HCEC 1CT (cell line): ENCODE measurements at places on chromosomes 2 and 18.

GRCh38 chr18:62878305-62878704 lies 163.0 kb downstream of the PHLPP1 start:
- DNase-seq, result no peak

DNA sequence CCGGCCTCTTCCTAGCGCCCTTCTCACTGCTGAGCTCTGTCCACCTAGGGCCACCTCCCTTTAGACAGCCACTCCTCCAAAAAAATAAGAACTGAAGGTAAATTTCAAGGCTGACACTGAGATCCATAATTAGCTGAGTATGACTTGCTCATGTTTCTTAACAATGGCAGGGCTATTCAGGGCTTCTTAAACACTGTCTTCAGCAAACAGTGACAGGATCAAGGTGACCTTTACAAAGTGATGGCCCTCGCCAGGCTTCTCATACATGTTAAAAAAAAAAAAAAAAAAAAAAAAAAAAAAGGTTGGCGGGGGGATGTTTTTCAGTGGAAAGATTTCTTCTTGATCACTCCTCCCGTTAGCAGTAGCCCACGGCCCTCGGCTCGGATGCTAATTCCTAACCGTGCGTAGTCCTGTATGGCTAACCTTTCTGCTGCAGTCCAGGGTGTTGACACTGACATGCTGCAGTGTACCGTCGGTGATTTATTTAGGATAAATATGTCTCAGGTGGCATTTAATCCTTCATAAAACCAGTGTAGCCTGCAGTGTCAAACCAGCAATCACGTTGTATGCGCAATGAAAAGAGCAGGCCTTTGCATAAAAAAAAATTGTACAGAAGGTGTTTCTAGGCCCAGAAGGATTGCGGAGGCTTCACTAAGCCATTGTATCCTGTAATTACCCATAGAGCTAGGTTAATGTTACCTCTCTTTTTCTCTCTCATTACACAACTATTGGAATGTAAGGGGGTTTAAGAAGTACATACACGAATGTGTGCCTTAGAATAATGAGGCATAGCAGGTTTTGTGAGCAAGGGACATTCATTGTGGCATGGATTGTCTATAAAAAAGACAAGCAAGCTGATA lies 142.7 kb downstream of the PTGR3 start:
- no peak for DNase-seq

- no peak for DNase-seq
Observed at GRCh38 chr2:11416931-11417330, 49.0 kb downstream of the E2F6 start.

- no peak for DNase-seq
Observed at GRCh38 chr2:127193967-127194280, 26.2 kb downstream of the CYP27C1 start.

DNA sequence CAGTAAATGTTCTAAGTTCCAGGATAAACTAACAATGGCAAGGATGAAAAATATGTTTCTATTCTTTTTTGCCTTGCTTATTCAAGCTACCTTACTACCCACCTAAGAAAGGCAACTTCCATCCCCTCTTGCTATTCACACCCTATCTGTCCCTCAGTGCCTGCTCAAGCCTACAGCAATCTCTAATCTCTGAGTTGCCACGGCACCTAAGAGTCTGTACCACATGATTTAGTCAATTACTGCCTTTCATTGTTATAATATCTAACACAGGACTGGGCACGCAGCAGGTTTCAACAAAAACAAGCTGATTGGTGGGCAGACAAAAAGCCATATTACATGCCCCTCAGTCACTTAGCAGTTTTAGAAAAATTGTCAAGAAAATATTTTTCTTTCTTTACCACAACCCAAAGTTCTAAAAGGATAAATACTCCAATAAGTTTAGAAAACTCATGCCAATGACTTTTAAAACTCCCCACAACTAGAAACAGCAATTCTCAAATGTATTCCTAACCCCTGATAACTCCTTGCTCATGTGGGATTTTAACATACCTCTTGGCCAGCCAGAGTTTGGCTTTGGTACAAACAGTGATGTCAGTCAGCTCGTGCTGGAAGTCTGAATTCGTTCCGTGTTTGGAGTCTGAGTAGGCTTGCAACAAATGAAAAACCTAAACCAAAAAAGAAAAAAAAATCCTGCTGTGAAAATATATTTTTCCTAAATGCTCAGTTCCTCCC lies 117.3 kb upstream of the ZFP36L2 start:
- DNase-seq, result peak; percentile 67

- no peak for DNase-seq
Observed at GRCh38 chr18:12092398-12093229, 1.0 kb upstream of the ANKRD62 start.

- no peak for DNase-seq
Observed at GRCh38 chr2:210363261-210363660, 48.3 kb upstream of the MYL1 start.

- DNase-seq, result peak; percentile 20
Observed at GRCh38 chr2:189252991-189253675, 73.6 kb upstream of the COL5A2 start.

DNA sequence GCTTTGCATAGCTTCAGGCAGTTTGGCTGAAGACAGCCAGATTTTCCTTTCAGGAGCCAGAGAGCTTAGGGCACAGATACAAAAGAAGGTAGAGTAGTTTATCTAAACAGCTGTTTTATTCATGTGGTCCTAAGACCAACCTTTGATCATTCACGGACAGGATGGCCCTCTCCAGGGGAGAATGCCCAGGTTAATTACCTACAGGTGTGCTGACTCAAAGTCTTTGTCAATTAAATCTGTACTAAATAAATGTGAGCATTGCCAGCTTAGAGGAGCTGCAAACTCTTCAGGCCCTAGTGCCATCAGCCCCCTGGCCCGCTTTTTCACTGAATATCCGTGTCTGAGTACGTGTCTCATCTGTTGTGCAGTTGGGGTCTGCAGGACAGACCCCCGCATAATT lies 554.7 kb downstream of the NUP35 start:
- DNase-seq, result no peak

DNA sequence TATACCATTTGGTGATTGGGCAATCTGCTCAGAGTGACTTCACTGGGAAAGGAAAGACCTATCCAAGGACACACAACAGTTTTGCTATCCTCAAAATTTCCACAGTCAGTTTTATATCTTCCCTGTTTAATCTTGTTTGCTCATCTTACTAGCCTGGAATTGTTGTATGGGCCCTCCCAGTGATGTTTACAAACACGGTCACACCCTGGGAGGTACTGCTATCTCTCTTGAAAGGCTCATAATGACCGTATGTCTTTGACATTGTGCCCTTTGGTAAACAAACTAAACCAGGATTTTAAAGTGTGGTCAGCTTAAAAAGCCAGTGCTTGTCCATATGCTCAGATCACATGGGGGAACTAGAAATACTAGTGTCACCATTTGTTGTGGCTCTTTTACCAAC lies 277.0 kb downstream of the CDH2 start:
- no peak for DNase-seq

- no peak for DNase-seq
Observed at GRCh38 chr18:51647942-51648341, 450.5 kb upstream of the MEX3C start.

GRCh38 chr2:183088061-183088460 lies 9.5 kb downstream of the DUSP19 start:
- DNase-seq, result no peak

- no peak for DNase-seq
Observed at GRCh38 chr2:188984065-188984491, 9.9 kb downstream of the COL3A1 start.

DNA sequence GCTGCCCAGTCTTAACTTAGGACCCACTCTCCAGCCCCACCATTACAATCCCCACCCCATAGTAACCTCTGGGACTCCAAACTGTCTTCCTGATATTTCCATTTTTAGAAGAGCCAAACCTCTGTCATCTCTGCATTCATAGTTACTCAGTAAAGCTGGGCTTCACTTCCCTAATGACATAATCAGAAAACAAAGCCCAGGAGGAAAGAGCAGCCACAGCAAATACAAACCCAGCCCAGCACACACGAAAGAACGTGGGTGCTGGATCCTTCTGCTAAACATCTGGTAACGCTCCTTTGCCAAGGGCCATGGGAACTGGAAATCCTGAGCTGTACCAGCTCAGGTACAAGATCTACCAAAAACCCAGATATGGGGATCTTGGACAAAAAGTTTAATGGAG lies 36.8 kb upstream of the RIOK3 start:
- no peak for DNase-seq

DNA sequence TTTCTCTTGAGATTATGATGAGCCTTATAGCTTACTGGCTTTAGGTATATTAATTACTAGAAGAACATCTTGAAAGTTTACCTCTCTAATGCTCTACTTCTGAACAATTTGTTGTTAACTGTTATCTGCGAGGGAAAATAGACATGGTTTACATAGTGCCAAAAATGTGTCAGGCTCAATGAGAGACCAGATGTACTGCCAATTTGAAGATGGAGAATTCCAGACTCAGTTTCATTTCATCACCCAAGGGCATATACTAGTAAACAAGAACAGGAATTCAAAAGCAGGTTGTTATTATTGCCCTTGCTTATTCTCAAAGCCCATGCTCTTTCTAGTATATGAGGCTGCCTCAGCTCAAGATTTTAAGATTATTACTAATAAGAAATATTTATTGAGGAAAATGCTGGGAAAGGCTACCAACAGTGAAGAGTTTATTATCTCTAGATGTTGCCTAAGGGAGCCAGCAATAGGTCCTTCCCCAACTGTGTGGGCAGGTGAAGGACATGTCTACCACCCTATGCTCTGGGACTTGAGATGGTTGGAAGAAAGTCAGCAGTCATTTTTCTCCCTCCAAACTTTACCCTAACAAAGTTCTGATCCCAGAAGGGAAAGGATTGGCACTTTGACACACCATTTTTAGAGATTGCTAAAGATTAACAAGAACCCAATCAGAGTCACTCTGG lies 792.7 kb downstream of the METTL4 start:
- DNase-seq, result no peak

DNA sequence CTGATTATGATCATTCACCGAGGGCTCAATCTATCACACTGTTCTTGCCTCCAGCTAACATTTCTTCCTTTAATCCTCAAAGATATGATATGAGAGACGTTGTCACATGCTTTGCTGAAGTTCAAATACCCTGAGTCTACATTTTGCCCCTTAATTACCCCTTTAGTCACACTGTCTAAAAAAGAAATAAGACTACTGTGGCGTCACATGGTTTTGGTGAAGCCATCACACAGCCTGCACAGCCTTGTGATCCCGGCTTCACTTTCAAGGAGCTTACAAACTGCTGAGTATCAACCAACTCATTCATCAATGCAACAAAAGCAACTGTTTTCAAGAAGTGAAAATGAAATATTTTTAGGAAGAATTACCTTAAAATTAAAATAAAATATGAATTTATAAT lies 31.9 kb upstream of the SOCS6 start:
- DNase-seq, result no peak

GRCh38 chr18:59233017-59233410 lies 13.1 kb downstream of the GRP start:
- no peak for DNase-seq

DNA sequence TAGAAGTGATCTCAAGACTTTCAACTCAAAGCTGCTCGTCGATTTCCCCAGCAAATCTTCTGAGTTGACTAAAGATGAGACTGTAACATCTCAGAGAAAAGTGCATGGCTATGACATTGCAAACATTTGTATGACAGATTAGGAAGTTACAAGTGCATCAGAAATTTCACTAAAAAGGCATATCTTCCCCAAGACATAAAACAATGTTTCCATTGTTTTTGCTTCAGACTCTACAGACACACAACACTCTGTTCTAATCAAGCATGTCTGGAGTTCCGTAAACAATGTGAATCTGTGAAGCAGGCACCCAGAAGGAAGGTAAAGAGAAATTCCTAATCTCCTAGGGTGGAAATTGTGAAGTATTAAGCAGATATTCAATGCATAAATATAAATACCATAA lies 144.6 kb upstream of the LYPD1 start:
- DNase-seq, result no peak

DNA sequence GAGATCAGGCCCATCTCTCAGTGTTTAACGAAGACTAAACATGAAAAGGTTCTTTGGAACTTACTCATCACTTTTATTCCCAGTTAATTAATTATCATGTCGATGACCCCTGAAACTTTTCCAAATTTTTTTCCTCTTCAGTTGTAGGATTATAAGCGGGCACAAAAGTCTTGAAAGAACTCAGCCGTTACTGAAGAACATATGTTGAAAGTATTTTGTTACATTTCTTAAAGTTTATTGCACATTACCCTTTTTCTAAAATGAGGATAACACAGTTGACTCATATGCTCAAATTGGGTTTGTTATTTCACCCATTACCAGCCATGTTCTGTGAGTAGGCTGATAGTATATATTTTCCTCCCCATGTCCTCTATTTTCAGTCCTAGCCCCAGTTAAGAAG lies 75.9 kb upstream of the COL3A1 start:
- peak; percentile 64 for DNase-seq

DNA sequence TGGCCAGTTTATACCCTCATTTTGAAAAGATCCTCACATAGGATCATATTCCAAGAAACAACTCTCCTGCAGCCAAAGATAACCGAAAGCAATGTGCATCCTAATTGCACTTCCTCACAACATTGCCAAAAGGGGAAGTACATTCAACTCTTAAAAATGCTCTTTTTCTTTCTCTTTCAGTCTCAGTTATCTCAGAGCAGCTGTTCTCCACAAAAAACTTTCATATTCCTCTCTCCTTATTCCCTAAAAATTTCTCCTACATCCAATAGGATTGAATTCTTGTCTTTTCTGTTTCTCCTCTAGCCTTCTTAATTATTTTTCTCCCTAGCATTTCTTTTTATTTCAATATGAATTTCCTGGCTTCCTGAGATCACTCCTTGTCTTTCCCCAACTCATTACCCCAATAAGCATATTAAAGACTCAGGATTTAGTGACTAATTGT lies 7.4 kb upstream of the VRK2 start:
- DNase-seq, result peak; percentile 55

- DNase-seq, result no peak
Observed at GRCh38 chr18:10659000-10659399, 133.2 kb downstream of the NAPG start.

- DNase-seq, result no peak
Observed at GRCh38 chr2:225614915-225615314, 215.4 kb downstream of the NYAP2 start.

GRCh38 chr2:888906-889566 lies 61.6 kb upstream of the SNTG2 start:
- no peak for DNase-seq

DNA sequence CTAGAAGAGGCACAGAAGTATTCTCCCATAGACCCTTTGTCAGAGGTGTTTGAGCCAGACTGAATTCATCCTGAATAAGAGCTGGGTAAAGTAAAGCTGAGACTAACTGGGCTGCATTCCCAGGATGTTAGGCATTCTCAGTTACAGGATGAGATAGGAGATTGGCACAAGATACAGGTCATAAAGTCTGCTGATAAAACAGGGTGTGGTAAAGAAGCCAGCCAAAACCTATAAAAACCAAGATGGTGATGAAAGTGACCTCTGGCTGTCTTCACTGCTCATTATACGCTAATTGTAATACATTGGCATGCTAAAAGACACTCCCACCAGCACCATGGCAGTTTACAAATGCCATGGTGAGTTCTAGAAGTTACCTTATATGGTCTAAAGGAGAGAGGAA lies 364.9 kb upstream of the TMEFF2 start:
- DNase-seq, result no peak

DNA sequence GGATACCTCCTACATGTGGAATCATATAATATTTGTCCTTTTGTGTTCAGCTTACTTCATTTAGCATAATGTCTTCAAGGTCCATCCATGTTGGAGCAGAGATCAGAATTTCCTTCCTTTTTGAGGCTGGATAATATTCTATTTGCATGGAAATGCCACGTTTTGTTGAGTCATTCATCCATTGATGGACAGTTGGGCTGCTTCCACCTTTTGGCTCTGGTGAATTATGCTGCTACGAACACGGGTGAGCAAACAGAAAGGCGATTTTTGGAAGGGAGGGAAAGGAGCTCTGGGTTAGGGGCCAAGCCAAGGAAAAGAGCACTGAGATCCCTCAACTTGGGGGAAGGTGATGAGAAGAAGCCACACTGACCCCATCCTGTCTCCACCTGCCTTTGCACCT lies 260.5 kb downstream of the TNS1 start:
- no peak for DNase-seq
